ENCODE measurements at places on chromosomes 2 and 18. TPM values are rescaled to one million over a fixed set of nuclear protein-coding genes. Genes with fewer than 3 reads are reported as not detected.

GRCh38 chr2:200609028-200609614 is 23.3 kb downstream of the AOX1 start:
- no peaks in the 10 kb centered on the region for H3K4me1 ChIP-seq
- no peak overlapping the region for H3K4me3 ChIP-seq
- H3K36me3 ChIP-seq: no peaks in the 10 kb centered on the region
- H3K27ac ChIP-seq: no peak overlapping the region

DNA sequence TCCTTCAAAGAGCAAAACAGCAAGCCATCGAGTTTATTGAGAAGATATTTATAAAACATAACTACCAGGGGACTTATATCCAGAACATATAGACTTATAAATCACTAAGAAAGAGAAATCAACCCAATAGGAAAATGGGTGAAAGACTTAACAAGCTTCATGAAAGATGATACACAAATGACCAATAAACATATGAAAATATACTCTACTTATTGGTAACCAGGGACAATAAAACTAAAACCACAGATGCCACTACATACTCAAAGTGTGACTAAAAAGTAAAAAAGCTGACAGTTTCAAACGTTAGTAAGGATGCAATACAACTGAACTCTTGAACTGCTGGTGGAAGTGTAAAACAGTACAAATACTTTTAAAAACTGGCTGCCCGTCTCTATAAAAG is 154.3 kb downstream of the TMEM163 start:
- H3K27ac ChIP-seq: no peak overlapping the region
- no peaks in the 10 kb centered on the region for H3K4me1 ChIP-seq
- H3K27me3 ChIP-seq: no peaks in the 10 kb centered on the region
- no peak overlapping the region for H3K4me3 ChIP-seq
- DNase-seq: no peak

The UGT1A7 gene
- total RNA-seq: not detected

The AGXT gene
- total RNA-seq: not detected

DNA sequence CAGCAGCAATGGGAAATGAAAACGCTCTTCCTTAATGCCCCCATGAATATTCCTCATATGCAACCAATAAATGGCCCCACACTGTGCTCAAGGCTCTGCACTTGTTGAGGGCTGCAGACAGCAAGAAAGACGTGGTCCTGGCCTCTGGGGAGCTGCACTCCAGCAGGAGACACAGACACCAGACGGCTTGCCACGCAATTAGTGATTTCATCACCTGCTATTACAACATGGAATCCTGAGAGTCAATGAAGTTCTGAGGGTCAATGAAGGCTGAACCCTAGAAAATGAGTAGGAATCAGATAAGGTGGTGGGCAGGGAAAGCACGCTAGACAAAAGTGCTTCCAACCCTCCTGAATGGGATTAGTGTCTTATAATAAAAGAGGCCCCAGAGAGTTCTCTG is 18.9 kb downstream of the CREG2 start:
- no peaks in the 10 kb centered on the region for H3K36me3 ChIP-seq
- DNase-seq: no peak
- no peak overlapping the region for H3K4me3 ChIP-seq
- no peaks in the 10 kb centered on the region for H3K27me3 ChIP-seq
- H3K27ac ChIP-seq: no peak overlapping the region

DNA sequence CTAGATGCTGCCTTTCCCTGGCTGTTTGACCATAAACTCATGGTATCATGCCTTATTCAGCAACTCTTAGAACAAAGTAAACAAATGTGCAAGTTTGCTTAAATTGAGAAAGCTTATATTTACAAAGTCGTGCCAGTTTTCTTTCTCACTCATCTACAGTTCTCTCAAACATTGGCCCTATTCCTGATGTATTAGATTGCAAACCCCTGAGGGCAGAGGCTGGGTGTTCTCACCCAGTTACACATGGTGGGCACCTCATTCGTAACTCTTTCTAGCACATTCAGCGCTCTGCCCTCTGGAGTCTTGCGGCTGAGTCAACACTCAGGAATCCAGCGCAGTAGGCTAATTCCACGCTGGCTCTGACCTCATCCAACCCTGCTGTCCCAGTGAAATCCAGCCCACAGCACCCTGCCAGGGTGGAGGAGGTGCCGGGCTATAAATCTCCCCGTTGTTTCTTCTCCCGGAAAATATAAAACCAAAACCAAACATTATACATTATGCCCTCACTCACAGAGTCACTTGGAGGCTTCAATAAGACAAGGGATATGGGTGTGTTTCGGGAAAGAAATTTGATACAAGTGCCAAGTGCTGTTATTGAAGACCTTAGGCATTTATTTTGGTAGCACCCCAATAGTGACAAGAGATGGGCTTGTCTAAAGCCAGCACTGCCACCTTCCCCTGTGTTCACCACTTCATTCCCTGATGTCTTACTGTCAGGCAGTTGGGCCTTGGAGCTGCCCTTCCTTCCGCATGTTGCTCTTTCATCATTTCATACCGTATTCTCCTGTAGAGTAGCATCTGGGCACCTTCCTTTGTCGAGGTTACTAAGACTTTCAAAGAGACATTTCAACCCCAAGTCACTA is 287.4 kb downstream of the PRKCE start:
- DNase-seq: no peak
- no peaks in the 10 kb centered on the region for H3K36me3 ChIP-seq
- H3K4me1 ChIP-seq: no peaks in the 10 kb centered on the region

DNA sequence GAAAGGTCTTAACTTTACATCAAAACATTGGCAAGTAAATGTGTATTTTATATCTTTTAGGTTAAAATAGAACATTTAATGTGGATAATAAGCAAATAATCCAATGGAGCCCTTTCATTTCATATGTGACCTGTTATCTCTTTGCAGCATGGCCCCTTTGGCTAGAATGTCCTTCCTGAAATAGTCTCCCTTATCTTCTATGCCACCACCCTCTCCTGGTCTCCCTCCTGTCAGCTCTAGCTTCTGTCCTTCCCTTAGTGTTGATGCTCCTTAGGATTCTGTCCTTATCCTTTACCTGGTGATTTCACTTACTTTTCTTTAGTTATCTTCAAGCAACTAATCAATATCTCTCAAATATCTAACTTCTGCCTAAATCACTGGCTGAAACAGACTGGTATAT is 87.1 kb upstream of the TFCP2L1 start:
- peaks cover 19% of the 10 kb centered on the region for H3K36me3 ChIP-seq
- H3K27ac ChIP-seq: no peak overlapping the region
- no peaks in the 10 kb centered on the region for H3K4me1 ChIP-seq
- no peak overlapping the region for H3K4me3 ChIP-seq
- DNase-seq: no peak

The UGT1A5 gene
- not detected for total RNA-seq

DNA sequence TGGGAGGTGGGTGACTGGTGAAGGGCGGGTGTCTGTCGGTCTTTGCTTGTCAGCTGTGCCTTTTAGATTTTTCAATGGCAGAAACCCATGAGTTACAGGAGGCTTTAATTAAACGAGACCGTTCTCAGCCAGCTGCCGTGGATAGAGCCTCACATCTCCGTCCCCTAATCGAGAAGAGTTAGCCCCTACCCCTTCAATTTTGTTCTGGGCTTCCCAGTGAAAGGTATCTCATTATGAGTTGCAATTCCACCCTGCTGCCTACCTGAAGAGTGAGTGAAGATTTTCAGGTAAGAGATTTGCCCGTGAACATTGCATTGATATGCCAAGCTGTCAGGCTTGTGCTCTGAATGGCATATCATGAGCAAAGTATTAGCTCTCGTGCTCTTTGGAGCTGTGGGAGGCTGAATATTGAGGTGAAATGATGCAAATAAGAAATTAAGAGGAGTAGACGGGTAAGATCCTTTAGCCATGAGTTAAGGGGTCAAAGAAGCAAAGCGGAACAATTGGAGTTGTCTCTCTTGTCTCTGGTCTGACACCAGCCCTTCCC is 118.7 kb upstream of the MSTN start:
- no peaks in the 10 kb centered on the region for H3K36me3 ChIP-seq
- H3K27ac ChIP-seq: peak overlapping the region; percentile 40

DNA sequence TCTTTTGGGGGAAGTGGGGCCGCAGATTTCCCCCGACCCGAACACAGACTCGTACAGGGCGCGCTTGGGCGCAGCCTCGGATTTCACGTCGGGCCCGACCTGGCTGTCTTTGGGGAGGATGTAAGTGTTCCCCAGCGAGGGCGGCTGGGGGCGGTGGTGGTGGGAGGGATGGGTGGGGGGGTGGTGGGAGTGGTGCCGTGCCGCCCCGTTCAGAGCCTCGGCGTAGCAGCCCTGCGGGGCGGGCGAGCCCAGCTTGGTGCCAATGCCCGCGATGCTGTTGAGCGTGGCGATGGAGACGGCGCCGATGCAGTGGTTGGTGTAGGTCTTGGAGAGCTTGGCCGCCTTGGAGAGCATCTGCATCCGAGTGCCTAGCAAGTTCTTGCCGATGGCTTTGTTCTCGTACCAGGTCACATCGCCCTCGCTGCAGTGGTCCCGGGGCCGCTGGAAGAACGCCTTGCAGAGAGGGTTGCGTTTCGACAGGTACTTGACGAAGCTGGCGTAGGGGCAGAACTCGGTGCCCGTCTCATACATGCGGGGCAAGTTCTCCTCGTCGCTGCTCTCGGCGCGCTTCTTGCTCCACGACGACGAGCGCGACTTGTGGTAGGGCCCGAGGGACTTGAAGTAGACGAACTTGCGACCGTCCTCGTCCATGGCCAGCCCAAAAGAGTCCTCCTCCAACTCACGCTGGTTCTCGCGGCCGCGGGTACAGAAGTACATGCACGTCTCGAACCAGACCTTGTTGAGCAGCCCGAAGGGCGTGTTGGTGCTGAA is 1.3 kb downstream of the KCTD1 start:
- H3K4me3 ChIP-seq: no peak overlapping the region
- peaks cover 15% of the 10 kb centered on the region for H3K27me3 ChIP-seq

The COLEC11 gene
- total RNA-seq: 0.29 TPM

- DNase-seq: no peak
- no peak overlapping the region for H3K4me3 ChIP-seq
- no peaks in the 10 kb centered on the region for H3K27me3 ChIP-seq
- no peaks in the 10 kb centered on the region for H3K4me1 ChIP-seq
These were observed 10.0 kb upstream of the LAPTM4A start for GRCh38 chr2:20061476-20061875.

The CHCHD5 gene
- total RNA-seq: 36.6 TPM

The CAPN14 gene
- total RNA-seq: 0.40 TPM

DNA sequence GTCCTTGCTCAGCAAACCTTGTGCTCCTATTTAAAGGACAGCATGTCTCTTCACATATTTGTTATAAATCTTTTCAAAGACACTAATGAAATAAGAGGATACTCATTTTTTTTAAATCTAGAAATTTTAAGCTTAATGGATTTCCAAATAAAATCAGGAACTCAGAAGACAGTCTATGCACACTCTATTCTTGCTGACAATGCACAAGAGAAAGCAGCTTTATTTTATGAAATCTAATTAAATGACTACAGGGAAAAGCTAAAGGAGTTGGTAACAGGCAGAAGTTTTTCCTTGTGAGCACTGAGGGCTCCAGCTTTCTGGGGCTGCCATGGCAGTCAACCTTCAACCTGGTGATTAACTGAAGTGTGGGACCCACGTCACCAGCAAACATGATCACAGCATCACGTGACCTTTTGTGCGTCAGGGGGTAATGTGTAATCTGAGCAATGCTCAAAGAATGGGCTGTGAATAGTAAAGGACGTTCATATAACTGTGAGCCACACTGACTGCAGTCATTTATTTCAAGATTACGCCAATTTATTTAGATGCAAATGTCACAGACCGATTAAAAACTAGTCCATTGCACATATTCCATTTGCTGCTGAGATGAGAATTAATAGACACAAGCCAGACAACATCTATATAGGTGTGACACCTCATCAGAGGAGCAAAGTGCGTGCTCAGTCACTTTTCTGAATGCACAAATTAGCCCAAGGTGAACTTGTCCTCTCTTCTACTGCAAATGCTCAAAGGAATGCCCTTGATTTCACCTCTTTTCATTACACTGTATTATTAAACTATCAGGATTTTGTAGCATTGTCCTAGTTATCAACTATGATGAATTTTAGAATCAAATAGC is 11.6 kb upstream of the DNER start:
- no peak overlapping the region for H3K4me3 ChIP-seq
- H3K27me3 ChIP-seq: no peaks in the 10 kb centered on the region
- H3K36me3 ChIP-seq: no peaks in the 10 kb centered on the region
- DNase-seq: no peak

The ADCYAP1 gene
- not detected for total RNA-seq
